Left lung (tissue), 14 donors: ENCODE measurements at places on chromosomes 2 and 18. TPM values are rescaled to one million over a fixed set of nuclear protein-coding genes. Genes with fewer than 3 reads are reported as not detected.

DNA sequence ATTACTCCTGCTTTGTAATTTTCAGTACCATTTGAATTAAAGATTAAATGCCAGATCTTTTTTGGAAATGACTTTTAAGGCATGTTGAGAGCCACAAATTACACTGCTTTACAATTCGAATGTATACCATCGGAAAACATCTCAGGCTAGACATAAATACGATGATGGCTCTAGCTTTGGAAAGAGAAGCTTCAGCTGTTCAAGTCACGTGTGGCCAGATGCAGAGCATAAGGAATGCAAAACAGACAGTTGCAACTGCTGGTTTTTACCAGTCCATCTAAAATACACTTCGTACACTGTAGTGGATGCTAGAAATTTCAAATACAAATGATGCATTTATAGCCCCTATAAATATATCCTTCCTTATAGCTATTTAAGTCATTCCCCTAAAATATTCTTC, 8.0 kb downstream of the ZNF516 start:
- H3K36me3 ChIP-seq = no peaks in the 10 kb centered on the region
- H3K27ac ChIP-seq = no peak overlapping the region
- H3K27me3 ChIP-seq = no peaks in the 10 kb centered on the region
- no peak overlapping the region for H3K4me3 ChIP-seq

DNA sequence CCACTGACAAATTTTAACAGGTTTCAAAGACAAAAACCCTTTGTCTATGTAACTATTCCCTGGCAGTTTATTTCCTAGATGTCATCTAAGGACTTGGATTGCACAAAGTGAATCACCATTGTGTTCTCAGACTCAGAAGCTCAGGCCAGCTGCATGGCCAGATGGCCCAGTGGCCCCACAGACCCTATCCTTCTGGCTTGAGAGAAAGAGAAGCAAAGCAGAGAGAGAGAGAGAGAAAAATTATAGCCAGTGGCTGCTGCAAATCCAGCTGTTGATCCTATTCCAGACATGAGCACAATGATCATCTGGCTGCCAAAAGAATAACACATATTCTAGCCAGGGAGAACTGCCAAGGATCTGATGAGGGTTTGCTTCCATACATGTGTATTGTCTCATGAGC, 25.8 kb downstream of the CTLA4 start:
- DNase-seq = peak; percentile 73
- H3K4me3 ChIP-seq = no peak overlapping the region
- H3K36me3 ChIP-seq = no peaks in the 10 kb centered on the region
- H3K4me1 ChIP-seq = no peaks in the 10 kb centered on the region

DNA sequence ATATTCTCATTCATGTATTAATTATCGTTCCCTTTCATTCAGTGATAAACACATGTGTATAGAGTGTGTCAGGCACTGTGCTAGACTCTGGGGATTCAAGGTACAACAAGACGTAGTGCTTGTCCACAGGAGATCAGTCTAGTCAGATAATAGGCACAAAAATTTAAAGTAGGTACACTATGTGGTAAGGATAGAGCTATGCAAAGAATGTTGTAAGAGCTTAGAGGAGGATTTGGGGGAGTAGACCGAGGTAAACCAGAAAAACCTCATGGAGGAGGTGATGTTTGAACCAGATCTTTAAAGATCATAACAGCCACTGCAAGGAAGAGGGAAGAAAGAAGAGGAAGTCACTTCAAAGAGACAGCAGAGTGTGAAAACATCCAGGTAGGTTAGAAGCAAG, 256.9 kb upstream of the DDX18 start:
- H3K4me1 ChIP-seq = no peaks in the 10 kb centered on the region
- no peaks in the 10 kb centered on the region for H3K36me3 ChIP-seq
- no peak overlapping the region for H3K27ac ChIP-seq
- H3K27me3 ChIP-seq = no peaks in the 10 kb centered on the region
- no peak for DNase-seq

DNA sequence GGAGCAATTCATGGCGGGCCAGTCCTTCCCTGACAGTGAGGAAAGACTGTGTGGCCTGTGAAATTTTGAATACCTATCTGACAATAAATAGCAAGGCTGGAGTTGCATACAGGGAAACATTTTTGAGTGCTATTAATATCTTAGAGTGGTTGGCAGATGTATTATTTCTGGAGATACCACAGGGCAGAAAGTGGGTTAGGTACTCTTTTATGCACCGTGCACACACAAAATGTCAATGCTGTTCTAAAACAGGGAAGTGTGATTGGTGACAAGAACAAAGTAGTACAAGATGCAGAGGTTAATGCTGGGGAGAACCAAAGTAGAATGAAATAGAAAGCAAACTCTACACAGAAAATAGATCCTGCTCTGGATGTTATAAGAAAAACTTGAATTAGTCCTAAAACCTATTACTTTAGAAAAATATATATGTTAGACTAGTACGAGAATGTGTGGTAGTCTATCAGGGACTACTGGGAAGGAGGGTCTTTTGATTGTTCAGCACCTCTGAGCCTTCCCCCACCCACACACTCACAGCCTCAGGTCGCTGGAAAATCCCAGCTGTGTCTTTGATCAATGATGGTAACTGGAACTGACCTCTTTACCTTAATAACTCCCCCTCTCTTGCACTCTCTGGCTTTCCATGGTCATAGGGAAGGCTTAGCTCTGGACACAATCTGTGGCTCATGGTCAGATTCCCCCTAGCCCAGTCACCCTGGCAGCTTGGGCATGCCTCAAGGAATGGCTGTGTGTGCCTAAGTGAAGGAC, 58.2 kb downstream of the SERPINB8 start:
- H3K36me3 ChIP-seq = no peaks in the 10 kb centered on the region
- DNase-seq = no peak
- H3K4me1 ChIP-seq = no peaks in the 10 kb centered on the region
- H3K27ac ChIP-seq = no peak overlapping the region
- no peaks in the 10 kb centered on the region for H3K27me3 ChIP-seq

DNA sequence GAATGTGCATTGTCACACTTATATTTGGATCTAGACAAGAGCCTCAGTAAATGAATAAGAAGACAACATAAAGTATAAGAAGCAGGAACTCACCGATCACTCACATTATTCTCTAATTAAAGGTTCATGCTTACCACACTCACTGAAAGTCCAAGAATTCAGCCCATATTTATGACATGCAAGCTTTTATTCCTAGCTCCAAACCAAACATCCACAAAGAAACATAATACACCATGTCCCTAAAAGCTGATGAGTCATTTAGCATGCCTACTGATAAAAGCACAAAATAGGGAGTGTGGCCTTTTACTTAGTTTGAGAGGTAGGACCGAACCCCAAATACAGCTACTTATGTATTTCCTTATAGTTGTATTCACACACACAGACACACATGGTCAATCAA, 1094.6 kb upstream of the CDH2 start:
- H3K27ac ChIP-seq = no peak overlapping the region
- H3K27me3 ChIP-seq = no peaks in the 10 kb centered on the region
- no peak overlapping the region for H3K4me3 ChIP-seq
- no peaks in the 10 kb centered on the region for H3K36me3 ChIP-seq
- H3K4me1 ChIP-seq = no peaks in the 10 kb centered on the region

CTAGE1 gene
- total RNA-seq = not detected

DNA sequence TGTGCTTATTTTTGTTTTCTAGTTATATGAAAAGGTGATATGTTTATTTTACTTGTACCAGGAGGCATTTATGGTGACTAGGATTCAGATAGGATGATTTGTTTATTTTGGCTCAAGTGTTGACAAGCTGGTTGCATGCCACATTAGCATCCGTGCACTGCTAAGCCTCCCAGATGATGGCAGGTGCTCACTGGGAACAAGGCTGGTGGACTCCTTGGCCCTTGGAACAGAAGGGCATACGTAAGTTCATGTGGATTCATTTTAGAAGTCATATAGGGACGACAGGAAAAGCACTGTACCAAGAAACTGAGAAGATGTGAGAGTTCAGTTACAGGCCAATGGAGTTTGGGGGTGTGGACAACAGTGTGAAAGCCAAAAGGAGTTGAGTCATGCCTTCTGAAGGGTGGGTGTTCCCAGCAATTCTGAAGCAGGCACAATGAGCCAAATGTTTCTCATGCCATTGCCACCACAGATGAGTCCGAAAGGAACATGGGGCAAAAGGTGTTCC, 166.2 kb downstream of the PHLPP1 start:
- no peaks in the 10 kb centered on the region for H3K4me1 ChIP-seq
- no peaks in the 10 kb centered on the region for H3K27me3 ChIP-seq
- no peak overlapping the region for H3K4me3 ChIP-seq
- no peaks in the 10 kb centered on the region for H3K36me3 ChIP-seq
- no peak overlapping the region for H3K27ac ChIP-seq
- DNase-seq = no peak

DNA sequence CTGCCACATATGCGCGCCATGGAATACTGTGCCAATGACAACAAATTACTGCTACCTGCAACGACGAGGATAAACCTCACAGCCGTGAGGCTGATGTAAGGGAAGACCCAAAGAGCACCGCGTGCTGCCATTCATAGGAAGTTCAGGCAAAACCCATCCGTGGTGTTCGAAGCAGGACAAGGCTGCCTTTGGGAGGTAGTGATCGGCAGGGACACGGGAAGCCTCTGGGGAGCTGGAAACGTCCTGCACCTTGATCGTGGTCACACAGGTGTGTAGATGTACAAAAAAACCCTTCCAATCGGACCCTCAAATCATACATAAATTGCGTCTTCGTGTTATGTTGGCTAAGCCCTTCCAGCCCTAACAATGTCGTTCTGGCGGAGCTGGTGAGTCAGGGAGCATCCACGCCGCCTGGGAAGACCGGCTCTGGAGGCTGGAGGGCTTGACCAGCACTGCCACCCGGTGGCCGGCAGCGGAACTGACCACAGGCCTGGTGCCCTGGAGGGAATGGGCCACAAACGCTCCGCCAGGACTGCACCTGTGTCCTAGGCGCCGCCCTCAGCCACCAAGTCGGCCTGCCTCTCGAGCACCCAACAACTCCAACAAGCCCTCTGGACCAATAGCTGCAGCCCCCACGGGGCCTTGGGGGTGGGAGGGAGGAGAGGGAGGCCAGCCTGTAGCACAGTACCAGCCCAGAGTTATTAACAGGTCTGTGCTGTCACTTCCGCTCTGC, 4.1 kb upstream of the NEURL3 start:
- H3K27me3 ChIP-seq = peaks cover 6% of the 10 kb centered on the region
- H3K4me3 ChIP-seq = no peak overlapping the region
- H3K27ac ChIP-seq = no peak overlapping the region
- peaks cover 12% of the 10 kb centered on the region for H3K4me1 ChIP-seq
- DNase-seq = peak; percentile 98

- no peaks in the 10 kb centered on the region for H3K36me3 ChIP-seq
- H3K4me3 ChIP-seq = no peak overlapping the region
- no peak for DNase-seq
- H3K27me3 ChIP-seq = no peaks in the 10 kb centered on the region
- no peaks in the 10 kb centered on the region for H3K4me1 ChIP-seq
These were observed 267.9 kb upstream of the TNP1 start for GRCh38 chr2:217127744-217128143.

CSRNP3 gene
- total RNA-seq = 1.5 TPM

DNA sequence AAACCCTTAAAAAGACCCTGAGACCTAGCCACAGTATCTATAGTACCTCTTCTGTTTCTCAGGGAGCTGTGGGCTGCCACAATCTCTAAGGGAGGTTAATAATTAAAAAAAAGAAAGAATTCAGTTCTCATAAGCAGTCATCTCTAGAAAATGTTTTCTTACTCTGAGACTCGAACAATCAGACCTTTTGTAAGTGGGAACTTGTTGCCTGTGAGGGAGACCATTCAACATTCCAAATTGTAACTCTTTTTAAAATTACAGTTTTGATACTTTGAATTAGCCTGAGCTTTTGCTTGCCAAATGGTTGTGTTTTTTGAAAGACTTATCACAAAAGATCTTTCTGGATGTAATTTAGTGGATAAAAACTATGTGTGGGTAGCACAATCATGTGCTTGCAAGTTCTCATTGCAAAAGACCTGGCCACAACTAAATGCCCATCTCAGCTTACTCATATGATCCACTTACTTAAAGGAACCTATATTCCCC, 33.3 kb downstream of the IL1R2 start:
- H3K27ac ChIP-seq = peak overlapping the region; percentile 67
- no peak overlapping the region for H3K4me3 ChIP-seq
- H3K27me3 ChIP-seq = no peaks in the 10 kb centered on the region
- DNase-seq = no peak
- H3K36me3 ChIP-seq = peaks cover 96% of the 10 kb centered on the region

TUBB8B gene
- not detected for total RNA-seq

DNA sequence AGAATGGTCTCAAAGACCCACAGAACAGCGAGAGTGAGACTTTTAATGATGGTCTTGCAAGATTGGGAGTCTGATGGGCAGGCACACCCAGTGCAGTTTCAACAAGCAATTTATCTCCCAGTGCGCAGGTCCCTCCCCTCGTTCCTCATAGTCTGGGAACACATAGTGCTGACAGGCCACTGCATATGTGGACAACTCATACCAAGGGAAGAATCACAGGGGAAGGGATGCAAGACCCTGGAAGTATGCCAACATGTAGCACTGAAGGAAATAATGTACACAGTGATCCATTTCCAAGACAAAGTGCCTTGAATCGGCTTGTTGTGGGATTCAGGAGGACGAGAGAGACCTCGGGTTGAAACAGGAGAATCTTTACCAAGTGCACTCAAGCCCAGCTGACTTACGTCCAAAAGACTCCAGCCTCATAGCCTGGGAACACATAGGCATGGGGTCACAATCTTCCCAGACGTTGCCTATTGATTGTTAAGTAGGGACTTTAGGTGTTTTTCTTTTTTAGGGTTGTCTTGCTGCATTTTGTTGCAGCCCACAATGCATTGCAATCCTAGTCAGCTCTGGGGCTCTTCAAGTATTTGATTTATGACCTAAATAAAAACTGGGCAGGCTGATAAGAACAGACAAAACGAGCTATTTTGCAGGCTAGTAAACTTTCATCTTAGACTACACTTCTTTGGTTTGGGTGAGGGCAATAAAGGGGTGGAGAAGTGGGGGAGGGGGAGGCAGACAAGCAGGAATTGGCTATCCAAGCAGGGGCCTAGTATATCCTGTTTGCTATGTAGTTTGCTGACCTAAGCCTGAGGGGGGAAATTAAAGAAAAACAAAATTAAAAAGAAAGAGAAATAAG, 24.7 kb upstream of the SERPINB5 start:
- DNase-seq = no peak
- H3K36me3 ChIP-seq = no peaks in the 10 kb centered on the region
- no peaks in the 10 kb centered on the region for H3K27me3 ChIP-seq

ICOS gene
- 0.32 TPM for total RNA-seq

- H3K36me3 ChIP-seq = no peaks in the 10 kb centered on the region
- no peak for DNase-seq
- H3K4me1 ChIP-seq = no peaks in the 10 kb centered on the region
- no peak overlapping the region for H3K27ac ChIP-seq
These were observed 102.6 kb downstream of the PTPN4 start for GRCh38 chr2:119862127-119862889.
